ENCODE measurements at places on chromosomes 2 and 18. TPM values are rescaled to one million over a fixed set of nuclear protein-coding genes. Genes with fewer than 3 reads are reported as not detected.

KCNG3 gene
- total RNA-seq: 0.09 TPM

RAB6C gene
- not detected for total RNA-seq

IL36A gene
- 251 TPM for total RNA-seq

MYO5B gene
- total RNA-seq: 34.4 TPM

CNDP1 gene
- not detected for total RNA-seq

All from esophagus squamous epithelium (tissue), 5 donors.